Hindlimb muscle (tissue), 1 donor: ENCODE measurements at places on chromosomes 3 and 15.

DNA sequence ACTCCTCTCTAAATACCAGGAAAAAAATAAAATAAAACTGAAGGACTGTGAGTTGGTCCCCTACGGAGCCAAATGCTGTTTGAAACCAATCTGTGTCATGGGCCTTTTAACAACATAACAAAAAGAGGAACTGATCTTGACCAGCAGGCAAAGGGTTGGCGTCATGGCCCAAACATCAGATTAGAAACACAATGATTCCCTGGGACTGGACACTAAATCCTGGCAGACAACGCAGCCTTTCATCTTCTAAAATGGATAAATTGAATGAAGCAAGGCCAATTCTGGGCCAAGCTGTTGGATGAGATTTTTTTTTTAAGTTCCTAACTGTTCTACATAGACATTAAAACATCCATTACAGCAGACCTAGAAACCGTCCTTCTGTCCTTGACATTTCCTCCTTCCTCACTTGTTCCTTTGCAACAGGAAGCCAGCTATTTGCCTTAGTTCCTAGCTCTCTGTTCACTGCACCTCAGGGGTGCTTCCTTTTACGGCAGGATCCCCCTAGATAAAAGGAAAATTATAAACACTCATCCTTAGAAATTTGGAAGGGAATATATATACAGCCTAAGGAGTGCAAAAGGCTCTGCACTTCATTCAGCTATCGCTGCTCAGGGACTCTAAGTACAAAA is 21.6 kb upstream of the TAFA4 start:
- no peak for DNase-seq

- no peak for DNase-seq
Observed at GRCh38 chr3:29346828-29347227, 66.0 kb downstream of the RBMS3 start.

GRCh38 chr3:57943525-57944495 is 64.4 kb upstream of the FLNB start:
- no peak for DNase-seq

DNA sequence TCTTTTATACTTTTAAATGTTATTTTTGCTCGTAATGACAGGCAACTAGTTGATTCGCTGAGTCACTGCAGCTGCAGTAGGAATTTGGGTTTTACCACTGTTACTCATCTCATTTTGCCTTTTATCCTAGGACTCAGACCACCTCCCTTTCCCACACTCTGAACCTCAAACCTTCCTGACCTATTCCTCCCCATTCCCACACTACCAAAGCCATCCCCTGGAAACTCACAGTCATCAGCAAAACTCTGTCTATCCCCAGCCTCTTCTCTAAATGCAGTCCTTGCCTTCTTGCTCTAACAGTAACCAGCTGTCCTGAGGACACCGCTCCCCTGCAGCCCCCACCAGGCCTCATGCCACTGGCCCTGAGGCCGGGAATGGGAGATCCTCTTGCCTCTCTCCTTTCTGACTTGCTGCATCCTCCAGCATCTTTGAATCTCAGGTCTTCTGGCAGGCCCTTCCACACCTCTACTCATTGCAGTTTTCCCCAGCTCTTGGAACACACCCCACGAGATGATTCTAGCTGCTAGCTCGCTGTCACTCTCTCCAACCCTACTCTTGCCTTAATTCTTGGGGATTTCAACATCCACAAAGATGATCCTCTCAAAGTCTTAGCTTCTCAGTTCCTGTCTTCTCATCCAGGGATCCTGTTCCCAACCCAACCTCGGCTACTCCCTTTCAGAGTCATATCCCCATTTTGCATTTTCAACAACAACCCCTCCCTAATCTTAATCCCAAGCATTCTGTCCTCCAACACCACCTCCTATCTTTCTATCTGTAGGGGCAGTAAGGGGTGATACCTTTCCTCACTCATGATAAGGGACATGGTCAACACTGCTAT is 55.9 kb upstream of the C3orf80 start:
- DNase-seq = no peak

DNA sequence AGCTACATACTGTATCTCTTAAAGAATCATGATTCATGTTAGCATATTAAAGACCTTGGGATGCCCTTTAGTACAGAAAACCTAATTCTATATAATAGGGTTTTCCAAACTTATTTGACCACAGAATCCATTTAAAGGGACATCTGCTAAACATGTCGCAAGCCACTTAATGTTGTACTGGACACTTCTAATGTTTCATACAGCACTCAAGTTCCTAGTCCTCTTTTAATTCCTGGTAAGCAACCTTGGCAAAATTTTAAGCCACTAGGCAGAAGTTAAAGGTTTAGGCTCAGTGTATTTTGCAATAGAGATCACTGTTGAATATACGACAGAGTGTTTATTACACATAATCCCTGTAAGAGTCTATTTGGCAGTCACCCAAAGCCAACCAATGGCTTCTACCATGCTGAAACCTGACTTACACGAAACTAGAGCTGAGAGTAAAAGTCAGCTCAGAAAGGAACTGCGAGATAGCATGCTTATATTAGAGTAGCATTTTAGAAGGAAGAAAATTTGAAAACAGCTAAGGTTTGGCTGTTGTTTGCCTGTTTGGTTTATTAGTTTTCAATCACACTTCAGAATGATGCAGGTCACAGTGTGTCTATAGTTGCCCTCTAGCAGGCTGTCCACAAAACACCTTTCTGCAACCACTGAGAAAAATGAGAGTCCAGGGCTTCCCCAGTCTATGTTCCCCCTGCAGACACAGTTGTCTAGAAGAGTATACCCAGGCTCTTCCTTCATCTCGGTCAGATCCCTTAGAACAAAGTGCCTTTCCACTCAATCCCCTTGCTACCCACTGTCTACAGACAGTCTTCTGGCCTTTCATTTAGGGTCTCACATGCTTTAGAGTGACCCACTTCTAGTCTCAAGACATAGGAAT is 104.4 kb downstream of the FMN1 start:
- no peak for DNase-seq

GRCh38 chr3:185175370-185175987 is 22.6 kb upstream of the C3orf70 start:
- peak; percentile 45 for DNase-seq

- DNase-seq = no peak
Observed at GRCh38 chr3:118077332-118077731, 957.3 kb downstream of the IGSF11 start.

DNA sequence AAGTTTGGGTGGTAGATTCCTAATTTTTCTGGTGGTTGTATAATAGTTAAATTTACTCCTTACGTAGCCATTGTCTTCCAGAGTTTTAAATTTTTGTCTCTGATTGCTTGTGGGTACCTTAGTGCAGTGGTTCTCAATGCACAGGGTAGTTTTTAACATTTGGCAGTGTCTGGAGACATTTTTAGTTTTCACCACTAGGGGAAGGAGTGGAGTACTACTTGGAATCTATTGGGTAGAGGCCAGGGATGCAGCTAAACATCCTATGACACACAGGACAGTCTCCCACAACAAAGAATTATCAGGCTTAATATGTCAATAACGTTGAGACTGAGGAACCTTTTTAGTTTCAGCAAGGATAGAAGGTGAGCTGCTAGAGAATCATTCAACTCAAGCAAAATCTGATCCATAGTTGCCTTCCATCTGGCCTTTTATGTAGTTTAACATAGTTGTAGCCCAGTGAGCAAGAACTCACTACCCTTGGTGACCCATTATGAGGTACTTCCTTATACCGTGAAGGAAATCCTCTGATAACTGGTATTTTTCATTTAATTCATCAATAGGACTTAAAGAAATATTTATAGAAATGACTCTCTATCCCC is 8.6 kb upstream of the STX19 start:
- peak; percentile 4 for DNase-seq

GRCh38 chr3:58804914-58805313 is 138.3 kb upstream of the FAM3D start:
- DNase-seq = no peak

DNA sequence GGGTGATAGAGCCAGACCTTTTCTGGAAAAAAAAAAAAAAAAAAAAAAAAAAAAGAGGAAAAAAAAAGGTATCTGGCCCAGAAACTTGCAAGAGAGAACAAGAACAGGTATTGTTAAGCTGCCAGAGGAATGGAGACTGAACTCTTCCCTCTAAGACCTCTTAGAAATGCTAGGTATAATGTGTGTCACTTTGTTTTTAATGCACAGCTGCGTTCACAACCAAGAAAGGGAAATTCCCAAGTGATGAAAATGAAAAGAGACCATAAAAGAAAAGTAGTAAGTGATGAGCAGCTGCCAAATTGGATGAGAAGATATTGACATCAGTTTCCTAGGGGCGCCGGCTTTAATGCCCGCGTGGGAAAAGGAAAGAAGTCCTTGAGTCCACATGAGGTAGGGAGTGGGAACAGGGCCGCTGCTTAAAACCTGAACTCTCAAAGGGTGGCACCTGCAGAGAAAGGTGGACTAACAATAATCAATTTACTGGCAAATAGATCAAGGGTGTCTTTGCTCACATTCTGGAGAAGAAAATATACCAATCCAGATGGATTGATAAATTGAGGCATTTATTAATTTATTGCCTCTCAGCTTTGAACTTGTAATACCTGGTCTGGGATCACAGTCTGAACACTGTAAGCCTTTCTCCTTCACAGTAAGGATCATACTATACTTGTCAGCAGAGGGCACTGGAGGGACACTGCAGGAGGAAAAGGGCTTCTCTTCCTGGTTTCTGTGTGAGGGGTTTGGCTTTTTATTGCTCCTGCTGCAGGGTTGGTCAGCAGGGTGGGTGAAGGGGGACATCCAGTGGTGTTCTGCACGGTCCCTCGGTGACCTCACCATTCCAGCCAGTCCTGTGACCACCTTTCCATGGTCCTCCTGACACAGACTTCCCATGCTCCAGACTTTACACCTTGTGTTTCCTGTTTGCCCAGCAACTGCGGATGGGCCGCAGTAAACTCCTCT is 131.6 kb downstream of the AQP9 start:
- peak; percentile 34 for DNase-seq

- DNase-seq = no peak
Observed at GRCh38 chr3:165875644-165876043, 38.4 kb upstream of the BCHE start.

DNA sequence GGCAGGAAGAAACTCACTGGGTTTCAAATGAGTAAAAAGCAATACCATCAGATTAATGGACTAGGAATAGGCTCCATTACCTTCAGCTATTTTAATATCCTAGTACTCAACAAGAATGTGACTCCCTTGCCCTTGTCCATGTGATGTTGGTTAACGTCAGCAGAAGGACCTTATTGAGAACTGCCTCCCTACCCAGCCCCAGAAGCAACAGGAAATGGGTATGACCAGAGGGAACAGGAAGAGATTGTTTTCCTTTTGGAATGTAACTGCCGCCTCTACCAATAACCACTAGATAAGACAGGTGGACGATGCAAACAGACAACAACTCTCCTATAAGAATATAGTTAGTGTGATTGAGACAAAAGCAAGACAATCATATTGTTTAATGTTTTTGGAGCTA is 10.4 kb upstream of the MME start:
- DNase-seq = no peak

- DNase-seq = no peak
Observed at GRCh38 chr3:33181229-33181628, 37.4 kb downstream of the SUSD5 start.

GRCh38 chr3:104133630-104134029 is 1233.1 kb upstream of the ALCAM start:
- no peak for DNase-seq

DNA sequence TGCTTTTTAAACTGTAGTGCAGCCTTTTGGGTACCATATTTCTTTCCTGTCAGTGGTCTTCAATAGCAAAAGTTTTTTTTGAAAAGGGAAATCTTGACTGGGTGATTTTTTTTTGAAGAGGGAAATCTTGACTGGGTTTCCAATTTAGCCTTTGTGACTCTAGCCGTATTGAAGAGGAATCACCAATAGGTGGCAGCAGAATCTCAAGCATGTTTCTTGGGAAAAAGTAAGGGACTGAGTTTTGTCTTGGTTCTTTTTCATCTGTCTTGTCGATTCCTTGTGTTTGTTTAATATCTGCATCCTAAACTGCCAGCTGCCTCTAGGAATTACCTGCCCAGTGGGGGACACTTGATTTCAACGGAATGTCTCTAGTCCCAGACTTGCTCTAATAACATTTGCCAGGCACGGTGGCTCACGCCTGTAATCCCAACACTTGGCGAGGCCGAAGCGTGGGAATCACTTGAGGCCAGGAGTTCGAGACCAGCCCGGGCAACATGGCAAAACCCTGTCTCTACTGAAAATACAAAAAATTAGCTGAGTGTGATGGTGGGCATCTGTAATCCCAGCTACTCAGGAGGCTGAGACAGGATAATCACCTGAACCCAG is 89.2 kb downstream of the RBPMS2 start:
- DNase-seq = peak; percentile 66

DNA sequence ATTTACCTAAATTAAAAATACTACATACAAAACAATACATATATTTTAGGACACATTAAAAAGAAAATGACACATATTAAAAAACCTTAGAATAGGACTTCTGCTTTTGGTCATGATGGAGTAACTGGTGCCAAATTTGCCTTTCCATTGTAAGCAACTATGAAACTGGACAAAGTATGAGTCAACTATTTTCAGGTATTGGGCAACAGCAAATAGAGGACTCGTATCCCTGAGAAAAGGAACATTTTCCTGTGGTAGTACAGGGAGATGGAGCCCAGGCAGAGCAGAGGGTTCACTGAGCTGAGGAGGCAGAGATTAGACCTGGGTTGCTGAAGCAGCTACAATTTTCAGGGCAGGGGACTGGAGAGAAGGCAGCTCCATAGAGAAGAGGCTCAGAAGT is 14.7 kb downstream of the CCR1 start:
- DNase-seq = no peak

DNA sequence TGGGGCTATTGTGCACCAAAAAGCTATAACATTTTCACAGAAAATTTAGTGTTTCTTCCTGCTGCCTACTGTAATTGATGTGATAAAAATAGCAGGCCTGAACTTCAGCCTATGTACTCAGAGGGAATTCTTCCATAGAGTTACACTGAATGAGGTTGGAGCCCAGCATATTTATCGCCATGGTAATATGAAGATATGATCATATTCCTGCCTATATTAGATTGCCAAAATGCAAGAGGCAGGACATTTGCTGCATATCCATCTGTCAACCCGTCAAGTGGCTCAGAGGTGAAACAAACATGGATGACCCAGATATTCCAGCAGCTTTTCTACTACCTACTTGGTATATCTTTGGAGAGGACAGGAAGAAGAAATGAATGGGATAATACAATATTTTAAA is 1150.6 kb downstream of the TBL1XR1 start:
- DNase-seq = no peak

- peak; percentile 37 for DNase-seq
Observed at GRCh38 chr3:22908989-22909507, 294.1 kb upstream of the UBE2E2 start.

DNA sequence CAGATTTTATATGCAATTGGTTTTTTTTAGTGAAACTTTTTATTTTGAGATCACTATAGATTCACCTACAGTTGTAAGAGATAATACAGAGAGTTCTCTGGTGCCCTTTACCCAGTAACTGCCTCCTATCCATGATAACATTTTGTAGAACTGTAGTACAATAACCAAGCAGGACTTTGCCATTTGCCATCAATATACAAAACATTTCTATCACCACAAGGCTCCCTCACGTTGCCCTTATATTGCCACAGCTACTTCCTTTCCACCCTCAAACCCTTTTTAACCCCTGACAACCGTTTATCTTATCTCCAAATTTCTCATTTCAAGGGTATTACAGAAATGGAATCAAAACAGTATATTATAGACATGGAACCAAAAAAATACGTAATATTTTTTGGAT is 130.7 kb upstream of the GOLGA6L4 start:
- DNase-seq = no peak

GRCh38 chr3:134644731-134645514 is 5.9 kb downstream of the KY start:
- peak; percentile 38 for DNase-seq

GRCh38 chr3:58536501-58537411 is at the start of gene ACOX2:
Gene ACOX2, minus strand, starts transcription at chr3:58537190. Its CDS starts 2,084 bp downstream, at chr3:58535106.
- peak; percentile 88 for DNase-seq
